ENCODE measurements at places on chromosomes 11 and 22. TPM values are rescaled to one million over a fixed set of nuclear protein-coding genes. Genes with fewer than 3 reads are reported as not detected.

KRTAP5-10 gene
- not detected for total RNA-seq

KREMEN1 gene
- total RNA-seq = not detected

OR10AG1 gene
- not detected for total RNA-seq

P2RX3 gene
- not detected for total RNA-seq

NPAS4 gene
- total RNA-seq = not detected

MAJIN gene
- not detected for total RNA-seq

OR52E5 gene
- not detected for total RNA-seq

TMEM25 gene
- total RNA-seq = 15.0 TPM

TTC38 gene
- 30.2 TPM for total RNA-seq

P2RY2 gene
- not detected for total RNA-seq

SELENOM gene
- total RNA-seq = 9.8 TPM

NPTXR gene
- 1.2 TPM for total RNA-seq

WT1 gene
- total RNA-seq = not detected

MYO7A gene
- 0.29 TPM for total RNA-seq

DGAT2 gene
- total RNA-seq = 11.0 TPM

SOX10 gene
- total RNA-seq = not detected

HSPB2 gene
- not detected for total RNA-seq

MRGPRF gene
- total RNA-seq = not detected

CALCA gene
- total RNA-seq = not detected

CD248 gene
- total RNA-seq = 0.10 TPM

OSBPL5 gene
- total RNA-seq = 1.9 TPM

TPH1 gene
- 0.49 TPM for total RNA-seq

CDCA5 gene
- total RNA-seq = 91.8 TPM

TMEM86A gene
- total RNA-seq = 0.52 TPM

GLYAT gene
- not detected for total RNA-seq

DNAJB13 gene
- 0.64 TPM for total RNA-seq

CD3G gene
- 145 TPM for total RNA-seq

CRACR2B gene
- 1.3 TPM for total RNA-seq

SMC1B gene
- total RNA-seq = 0.44 TPM

VWCE gene
- total RNA-seq = 9.4 TPM

CEND1 gene
- 7.1 TPM for total RNA-seq

KRTAP5-1 gene
- total RNA-seq = not detected

NLRP6 gene
- 5.2 TPM for total RNA-seq

LIF gene
- total RNA-seq = 455 TPM

LMNTD2 gene
- 0.64 TPM for total RNA-seq

SYCE3 gene
- total RNA-seq = not detected

GALNT18 gene
- 5.7 TPM for total RNA-seq

PGR gene
- total RNA-seq = not detected

TMEM191C gene
- total RNA-seq = 0.59 TPM

GRAMD1B gene
- total RNA-seq = 155 TPM

MAPK8IP2 gene
- 0.17 TPM for total RNA-seq

FOLH1 gene
- total RNA-seq = not detected

PLCB3 gene
- 13.4 TPM for total RNA-seq

MS4A15 gene
- not detected for total RNA-seq

HPX gene
- total RNA-seq = 1.2 TPM

MPZL3 gene
- total RNA-seq = 69.3 TPM

PCNX3 gene
- total RNA-seq = 55.2 TPM

SPON1 gene
- 0.29 TPM for total RNA-seq

FAM227A gene
- total RNA-seq = 0.16 TPM

Data from activated T-helper 1 cell treated with anti-CD3 and anti-CD28 coated beads, Interleukin-12 subunit alpha, Interleukin-12 subunit beta, Interleukin-2, Interleukin-4 antibody, amounts not matched to agents 30 ng/mL and 10 ng/mL and 1 ng/mL, durations not matched to agents 14 hours and 24 hours and 36 hours (primary cell).